Activated naive CD8-positive, alpha-beta T cell treated with anti-CD3 and anti-CD28 coated beads, Interleukin-2, amount 10 ng/mL, durations not matched to agents 7 days and 5 days (primary cell): ENCODE measurements at places on chromosomes 11 and 22.

- no peaks in the 10 kb centered on the region for H3K36me3 ChIP-seq
- no peak overlapping the region for H3K27ac ChIP-seq
- DNase-seq, result no peak
- H3K4me1 ChIP-seq, result no peaks in the 10 kb centered on the region
Observed at GRCh38 chr11:20762116-20762844, 92.9 kb downstream of the NELL1 start.

- no peak for DNase-seq
- H3K27ac ChIP-seq, result no peak overlapping the region
- no peaks in the 10 kb centered on the region for H3K4me1 ChIP-seq
- H3K36me3 ChIP-seq, result no peaks in the 10 kb centered on the region
Observed at GRCh38 chr11:115362997-115363396, 141.2 kb downstream of the CADM1 start.

DNA sequence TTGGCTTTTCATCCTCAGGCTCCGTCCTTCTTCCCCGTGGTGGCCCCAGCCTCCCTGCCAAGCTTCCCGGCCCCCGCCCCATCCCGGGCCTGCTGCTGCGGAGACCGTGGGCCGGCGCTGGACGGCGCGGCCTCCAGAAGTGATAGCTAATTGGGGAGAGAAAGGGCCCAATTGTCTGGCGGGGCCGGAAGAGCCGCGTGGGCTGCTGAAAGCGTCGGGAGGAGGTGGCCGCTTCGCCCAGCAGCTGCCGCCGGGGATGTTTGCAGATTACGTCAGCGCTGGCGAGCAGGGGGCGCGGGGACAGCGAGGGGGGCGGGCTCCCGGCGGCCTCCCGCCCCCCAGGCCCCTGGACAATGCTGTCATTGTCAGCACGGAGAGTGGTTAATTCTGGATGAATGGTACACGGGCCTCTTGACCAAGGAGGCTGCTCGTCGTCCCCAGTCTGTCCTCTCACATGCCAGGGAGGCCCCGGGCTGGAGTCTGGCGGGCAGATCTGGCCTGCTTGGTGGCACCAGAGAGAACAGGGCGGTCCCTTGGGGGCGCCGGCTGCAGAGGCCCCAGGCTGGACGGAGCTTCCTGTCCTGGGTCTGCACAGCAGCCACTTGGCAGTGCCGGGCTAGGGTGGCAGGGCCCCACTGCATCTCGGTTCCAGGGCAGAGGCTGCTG, 1.6 kb downstream of the SMIM38 start:
- H3K4me1 ChIP-seq, result no peaks in the 10 kb centered on the region
- no peaks in the 10 kb centered on the region for H3K36me3 ChIP-seq
- no peak for DNase-seq
- no peak overlapping the region for H3K4me3 ChIP-seq
- H3K27ac ChIP-seq, result no peak overlapping the region
- no peaks in the 10 kb centered on the region for H3K27me3 ChIP-seq

DNA sequence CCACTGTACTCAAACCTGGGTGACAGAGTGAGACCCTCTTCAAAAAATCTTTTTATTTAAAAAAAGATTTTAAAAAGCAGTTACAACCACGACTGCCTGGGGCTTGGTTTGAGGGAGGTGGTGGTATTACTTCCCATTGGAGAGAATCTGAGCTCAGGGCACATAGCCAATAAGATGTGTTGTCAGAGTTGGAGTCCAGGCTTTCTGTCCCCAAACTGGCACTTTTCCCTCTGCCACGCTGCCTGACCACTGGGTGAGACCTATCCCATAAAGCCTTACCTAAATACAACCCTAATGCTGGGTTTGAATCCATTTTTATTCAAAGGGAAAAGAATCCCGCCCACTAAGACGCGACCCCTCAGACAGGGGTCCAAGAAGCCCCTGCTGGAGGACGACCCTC, 11.5 kb downstream of the CHADL start:
- no peaks in the 10 kb centered on the region for H3K27me3 ChIP-seq
- H3K4me3 ChIP-seq, result no peak overlapping the region
- no peak overlapping the region for H3K27ac ChIP-seq

DNA sequence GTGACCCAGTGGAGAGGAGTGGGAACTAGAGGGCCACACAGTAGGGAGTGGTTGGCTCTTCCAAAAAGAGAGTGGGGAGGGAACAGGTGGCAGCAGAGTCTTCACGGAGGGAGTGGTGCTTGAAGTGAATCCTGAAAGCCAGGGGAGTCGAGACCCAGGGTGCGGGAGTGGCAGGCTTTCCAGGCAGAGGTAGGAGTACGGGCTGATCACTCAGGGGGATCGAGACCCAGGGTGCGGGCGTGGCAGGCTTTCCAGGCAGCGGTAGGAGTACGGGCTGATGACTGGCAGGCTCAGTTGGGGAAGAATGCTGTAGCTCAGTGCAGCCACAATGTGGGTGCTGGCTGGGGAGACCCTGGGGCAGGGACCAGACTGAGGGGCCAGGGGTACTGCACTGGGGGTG, 148.2 kb downstream of the TBC1D22A start:
- H3K4me3 ChIP-seq, result no peak overlapping the region
- DNase-seq, result no peak
- H3K27ac ChIP-seq, result peak overlapping the region; percentile 42
- H3K27me3 ChIP-seq, result no peaks in the 10 kb centered on the region
- peaks cover 2% of the 10 kb centered on the region for H3K4me1 ChIP-seq
- no peaks in the 10 kb centered on the region for H3K36me3 ChIP-seq

DNA sequence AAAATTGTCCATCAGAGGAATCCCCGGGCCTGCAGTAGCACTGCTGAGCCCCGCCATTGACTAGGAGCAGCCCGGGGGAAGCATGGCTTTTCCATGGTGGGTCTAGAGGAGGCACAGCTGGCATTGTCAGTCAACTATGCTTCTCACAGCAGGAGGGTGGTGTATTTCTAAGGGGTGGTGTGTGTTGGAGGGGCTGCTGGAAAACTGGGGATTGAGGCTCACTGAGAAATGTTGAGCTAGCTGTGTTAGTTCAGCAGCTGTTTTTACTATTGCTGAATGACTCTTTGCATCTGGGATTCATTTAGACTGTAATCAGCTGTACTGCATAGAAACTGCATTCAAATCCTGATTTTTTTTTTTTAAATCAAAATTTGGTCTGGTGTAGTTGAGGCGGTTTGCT, 5.6 kb downstream of the DDX10 start:
- H3K27ac ChIP-seq, result no peak overlapping the region
- H3K4me3 ChIP-seq, result no peak overlapping the region
- H3K4me1 ChIP-seq, result peaks cover 40% of the 10 kb centered on the region
- no peaks in the 10 kb centered on the region for H3K27me3 ChIP-seq
- no peak for DNase-seq
- H3K36me3 ChIP-seq, result peaks cover 12% of the 10 kb centered on the region
